Activated CD8-positive, alpha-beta T cell treated with anti-CD3 and anti-CD28 coated beads for 36 hours (primary cell): ENCODE measurements at places on chromosomes 6 and 20.

DNA sequence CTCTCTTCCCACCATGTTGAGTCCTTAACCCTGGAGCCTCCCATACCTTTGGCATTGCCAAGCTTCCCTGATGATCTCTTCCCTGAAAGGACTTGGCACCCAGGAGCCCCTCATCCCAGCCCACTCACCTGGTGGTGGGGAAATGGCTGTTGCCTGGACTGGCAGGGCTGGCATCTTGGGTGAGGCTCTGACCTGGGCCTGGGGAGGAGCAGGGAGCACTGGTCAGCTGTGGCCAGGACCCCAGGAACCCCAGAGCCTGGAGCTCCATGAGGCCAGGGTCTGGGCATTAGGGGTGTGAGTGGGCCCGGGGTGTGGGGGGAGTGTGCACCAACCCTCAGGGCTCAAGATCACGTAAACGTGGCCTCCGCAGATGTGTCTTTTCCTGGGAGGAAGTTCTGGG lies 9.5 kb downstream of the SDCBP2 start:
- DNase-seq, result no peak

DNA sequence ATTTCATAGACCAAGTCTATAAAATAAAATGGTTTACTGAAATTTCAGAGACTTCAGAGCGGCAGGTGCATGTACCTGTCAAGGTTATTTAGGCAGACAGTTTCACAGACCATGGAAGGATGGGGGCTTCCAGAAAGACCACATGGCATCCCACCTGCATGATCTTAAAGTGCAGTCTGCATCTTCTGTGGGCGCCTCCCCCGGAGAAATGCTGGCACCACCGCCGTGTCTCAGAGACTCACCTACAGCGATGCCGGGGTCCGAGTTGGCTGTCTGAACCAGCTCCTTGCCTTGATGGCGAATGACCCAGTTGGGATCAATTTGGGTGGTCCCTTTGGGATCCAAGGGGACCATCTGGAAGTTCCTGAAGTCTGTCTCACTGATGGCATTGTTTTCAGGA lies 30.6 kb downstream of the THBS2 start:
- no peak for DNase-seq

DNA sequence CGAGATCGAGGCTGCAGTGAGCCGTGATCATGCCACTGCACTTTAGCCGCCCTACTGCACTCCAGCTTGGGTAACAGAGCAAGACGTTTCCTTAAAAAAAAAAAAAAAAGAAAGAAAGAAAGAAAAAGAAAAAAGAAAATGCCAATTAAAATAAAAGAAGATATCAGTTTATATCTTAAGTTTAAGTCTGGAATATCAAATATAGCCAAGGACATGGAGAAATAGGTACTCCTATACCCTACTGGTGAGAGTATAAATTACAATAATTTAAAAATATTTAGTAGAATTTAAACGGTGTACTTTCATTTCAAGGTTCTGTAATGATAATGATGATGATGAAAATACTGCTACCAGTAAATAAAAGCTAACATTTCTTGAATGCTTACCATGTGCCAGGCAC lies 3.8 kb upstream of the TRIM31 start:
- DNase-seq, result no peak

DNA sequence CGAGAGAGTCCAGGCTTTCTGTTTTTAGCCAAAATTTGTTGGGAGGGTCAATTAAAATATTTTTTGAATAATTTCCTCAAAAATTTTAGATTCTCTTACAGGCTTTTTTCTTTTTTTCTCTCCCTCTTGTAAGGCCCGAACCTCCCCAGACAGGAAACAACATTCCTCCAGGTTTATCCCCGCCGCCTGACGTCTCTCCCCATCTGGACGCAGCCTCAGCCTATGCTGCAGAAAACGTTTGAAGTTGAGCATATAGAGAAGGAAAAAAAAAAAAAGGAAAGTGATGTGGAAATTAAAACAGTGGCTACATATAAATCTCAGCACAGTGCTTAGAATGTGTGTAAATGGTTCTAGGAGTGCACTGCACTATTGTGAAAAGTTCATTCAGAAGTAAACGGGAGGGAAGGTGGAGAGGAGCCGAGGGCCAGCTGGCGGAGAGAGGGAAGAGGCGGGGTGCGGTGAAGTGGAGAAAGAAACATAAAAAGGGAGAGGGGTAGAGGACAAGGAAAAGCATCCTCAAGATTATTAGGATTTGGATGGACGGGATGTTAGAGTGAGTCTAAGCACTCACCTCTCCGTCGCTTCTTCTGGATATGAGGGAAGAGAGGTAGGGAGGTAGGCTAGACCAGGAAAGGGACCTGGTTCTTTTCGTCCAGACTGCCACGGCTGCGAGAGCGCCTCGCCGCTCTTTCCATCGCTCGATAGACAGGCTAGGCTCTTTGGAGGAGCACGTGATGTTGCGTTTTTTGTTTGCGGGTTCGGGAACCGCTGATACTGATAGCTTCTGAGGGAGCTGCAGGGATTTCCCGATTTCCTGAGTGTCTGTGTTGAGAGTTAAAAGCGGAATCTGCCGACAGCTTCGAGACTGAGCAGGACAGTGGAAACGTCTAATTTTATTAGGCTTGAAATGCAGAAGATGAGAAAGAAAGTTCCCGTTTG lies 98.7 kb downstream of the TRIM27 start:
- no peak for DNase-seq

- DNase-seq, result no peak
Measured at GRCh38 chr6:39426073-39426456, 103.6 kb upstream of the KCNK16 start.

DNA sequence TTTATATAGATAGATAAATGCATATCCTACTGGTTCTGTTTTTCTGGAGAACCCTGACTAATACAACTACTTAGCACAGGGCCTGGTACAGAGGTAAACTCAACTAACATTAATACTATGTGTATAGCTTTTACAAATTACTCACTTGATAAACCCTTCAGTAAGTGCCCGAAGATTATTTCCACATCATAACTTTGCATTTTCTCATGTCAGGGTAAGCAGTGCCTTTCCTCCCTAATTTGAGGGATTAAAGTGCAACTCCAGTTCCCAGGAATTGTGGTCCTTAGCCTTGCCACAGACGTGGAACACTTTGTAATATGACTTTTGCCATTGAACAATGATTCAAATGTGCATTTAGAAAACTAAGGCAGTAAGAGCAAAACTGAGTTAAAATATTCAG lies 147.5 kb upstream of the SMLR1 start:
- DNase-seq, result no peak

GRCh38 chr6:30599625-30600324 lies 17.3 kb downstream of the PPP1R10 start:
- DNase-seq, result no peak

- DNase-seq, result no peak
Measured at GRCh38 chr6:88263591-88263990, 97.4 kb upstream of the CNR1 start.

DNA sequence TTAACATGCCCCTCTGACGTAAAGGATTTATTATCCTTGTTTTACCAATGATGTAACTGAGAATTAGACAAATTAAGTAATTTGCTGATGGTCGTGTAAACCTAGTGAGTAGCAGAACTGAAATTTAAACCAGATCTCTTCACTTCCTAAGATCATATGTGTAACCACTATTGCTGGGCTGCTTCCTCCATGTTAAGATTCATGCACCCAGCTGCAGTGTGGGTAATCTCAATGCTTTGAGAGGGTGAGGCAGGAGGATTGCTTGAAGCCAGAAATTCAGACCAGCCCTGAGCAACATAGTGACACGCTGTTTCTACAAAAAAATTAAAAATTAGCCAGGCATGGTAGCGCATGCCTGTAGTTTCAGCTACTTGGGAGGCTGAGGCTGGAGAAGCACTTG lies 97.9 kb downstream of the L3MBTL3 start:
- no peak for DNase-seq

GRCh38 chr6:33977606-33978411 lies 168.1 kb downstream of the GRM4 start:
- no peak for DNase-seq

DNA sequence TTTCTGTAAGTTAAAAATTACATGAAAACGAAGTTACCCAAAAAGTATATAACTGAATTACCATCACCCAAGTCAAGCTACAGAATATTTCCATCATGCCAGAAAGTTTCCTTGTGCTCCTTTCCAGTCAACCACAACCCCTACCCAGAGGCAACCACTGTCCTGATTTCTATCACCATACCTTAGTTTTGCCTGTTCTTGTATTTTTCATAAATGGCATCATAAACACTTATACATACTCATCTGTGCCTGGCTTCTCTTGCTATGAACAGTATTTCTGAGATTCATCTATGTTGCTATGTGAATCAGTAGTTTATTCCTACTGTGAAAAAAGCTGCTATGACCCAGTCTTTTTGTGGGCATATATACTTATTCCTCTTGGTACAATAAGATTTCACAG lies 7.4 kb downstream of the FKBP5 start:
- DNase-seq, result no peak

- no peak for DNase-seq
Measured at GRCh38 chr6:55167860-55168259, 6.5 kb upstream of the HCRTR2 start.

DNA sequence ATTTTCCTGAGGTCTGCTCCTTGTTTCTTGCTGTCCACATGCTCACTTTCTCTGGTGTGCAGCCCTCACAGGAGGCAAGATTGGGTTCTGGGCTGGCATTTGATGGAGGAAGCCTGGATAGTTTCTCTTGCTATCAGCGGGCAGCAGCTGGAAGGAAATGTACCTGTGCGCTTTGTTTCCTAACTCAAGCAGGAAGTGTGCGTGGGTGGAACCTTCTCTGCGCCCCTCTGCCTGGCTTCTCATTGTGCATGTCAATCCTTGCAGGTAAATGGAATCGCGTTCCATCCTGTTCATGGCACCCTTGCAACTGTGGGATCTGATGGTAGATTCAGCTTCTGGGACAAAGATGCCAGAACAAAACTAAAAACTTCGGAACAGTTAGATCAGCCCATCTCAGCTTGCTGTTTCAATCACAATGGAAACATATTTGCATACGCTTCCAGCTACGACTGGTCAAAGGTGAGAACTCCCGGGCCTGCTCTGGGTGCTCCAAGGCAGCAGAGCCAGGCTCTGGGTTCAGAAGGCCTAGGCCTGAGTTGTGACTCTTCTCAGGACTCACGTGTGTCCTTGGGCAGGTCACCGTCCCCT lies 16.8 kb upstream of the RBM38 start:
- DNase-seq, result peak; percentile 26

- DNase-seq, result no peak
Measured at GRCh38 chr20:8933381-8933807, 135.5 kb upstream of the PLCB4 start.

GRCh38 chr6:33604941-33605854 lies 15.9 kb upstream of the ITPR3 start:
- no peak for DNase-seq

DNA sequence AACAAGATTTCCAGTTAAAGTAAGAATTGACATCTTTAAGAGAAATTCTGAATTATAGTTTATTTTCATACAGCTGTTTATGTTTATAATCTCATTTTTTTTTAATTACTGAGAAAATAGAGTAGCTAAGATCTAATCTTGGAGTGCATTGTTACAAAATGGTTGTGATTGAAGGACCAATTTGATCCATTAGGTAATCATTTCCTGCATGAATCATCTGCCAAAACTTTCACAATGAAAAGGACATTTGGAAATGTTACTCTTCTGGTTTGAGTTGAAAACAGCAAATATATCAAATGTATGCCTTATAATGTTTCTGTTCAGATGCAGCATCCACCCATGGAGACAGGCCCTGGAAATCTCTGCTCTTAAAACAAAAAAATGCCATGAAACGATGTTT lies 19.0 kb downstream of the TUBB2A start:
- no peak for DNase-seq

DNA sequence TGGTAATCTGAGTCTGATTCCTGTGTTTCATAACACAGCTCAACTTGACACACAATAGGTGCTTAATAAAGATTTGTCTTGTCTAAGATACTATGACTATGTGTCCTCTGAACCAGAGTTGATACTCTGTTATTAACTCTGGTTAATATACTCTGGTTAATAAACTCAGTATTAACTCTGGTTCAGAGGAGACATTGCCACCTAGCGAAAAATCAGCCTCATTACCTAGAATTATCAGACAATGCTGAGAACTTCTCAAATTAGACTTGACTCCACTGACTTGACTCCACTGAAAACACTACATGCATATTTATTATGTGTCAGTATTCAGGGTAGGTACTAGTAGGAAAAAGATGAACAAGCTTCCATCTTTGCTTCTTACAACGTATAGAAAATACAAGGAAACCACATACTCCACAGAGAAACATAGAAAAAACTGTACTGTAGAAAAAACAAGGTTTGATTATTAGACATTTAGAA lies 73.9 kb downstream of the AHI1 start:
- no peak for DNase-seq

DNA sequence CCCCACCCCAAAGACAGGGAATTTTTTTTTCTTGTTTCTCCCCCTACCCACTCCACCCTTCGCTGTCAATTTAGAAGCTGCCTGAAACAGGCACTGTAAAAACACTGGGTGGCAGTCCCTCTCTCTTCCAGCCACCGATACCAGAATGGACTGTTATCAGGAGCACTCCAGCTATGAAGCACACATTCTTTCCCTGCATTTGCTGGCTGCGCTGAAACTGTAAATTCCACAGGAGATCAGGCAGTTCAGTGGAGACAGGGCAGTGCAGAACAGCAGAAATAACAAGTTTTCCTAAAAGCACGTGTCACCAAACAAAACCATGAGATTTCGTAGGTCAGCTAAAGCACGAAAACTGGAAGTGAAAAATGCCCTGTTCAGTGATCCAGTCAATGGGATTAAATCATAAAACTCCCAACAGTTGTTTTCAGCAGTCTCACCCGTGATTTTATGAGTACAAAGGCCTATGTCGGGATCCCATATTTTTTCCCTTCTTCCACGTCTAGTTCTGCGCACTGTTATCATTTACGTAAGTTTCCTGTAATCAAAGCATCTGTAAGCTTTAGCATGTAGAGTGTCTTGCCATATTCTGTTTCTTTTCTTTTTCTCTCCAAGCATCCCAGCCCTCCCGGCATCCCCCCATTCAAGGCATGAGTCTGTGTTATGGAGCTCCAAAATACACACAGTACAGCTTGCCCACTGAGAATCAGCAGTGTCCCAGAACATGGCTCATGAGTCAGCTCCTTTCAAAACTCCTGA lies 359.9 kb upstream of the EPHA7 start:
- DNase-seq, result no peak

DNA sequence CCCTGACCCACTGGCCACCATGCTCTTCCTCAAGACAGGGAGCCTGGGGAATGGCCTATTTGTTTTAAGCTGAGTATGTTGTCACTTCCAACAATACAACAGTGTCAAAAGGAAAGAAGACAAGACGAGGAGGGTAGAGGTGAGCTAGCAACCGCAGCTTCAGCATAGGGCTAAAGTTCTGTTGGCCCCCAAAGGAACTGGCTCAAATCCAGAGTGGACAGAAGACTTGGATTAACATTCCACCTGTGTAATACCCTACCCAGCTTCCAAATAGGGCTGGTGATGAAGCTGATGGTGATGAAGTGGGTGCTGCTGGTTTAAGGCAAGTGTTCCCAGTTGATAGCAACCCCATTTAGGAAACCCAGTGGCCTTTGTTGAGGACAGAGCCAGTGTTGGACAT lies 31.7 kb upstream of the KCNK5 start:
- no peak for DNase-seq

- DNase-seq, result no peak
Measured at GRCh38 chr20:25018841-25019240, 26.3 kb upstream of the APMAP start.

GRCh38 chr6:148779142-148779562 lies 32.3 kb downstream of the UST start:
- no peak for DNase-seq
